ENCODE measurements at places on chromosomes 12 and 14.

- no peak for DNase-seq
These were observed 154.4 kb upstream of the GARIN6 start for GRCh38 chr12:99493197-99493596.

- no peak for DNase-seq
These were observed 308.8 kb downstream of the EGLN3 start for GRCh38 chr14:33642080-33642479.

DNA sequence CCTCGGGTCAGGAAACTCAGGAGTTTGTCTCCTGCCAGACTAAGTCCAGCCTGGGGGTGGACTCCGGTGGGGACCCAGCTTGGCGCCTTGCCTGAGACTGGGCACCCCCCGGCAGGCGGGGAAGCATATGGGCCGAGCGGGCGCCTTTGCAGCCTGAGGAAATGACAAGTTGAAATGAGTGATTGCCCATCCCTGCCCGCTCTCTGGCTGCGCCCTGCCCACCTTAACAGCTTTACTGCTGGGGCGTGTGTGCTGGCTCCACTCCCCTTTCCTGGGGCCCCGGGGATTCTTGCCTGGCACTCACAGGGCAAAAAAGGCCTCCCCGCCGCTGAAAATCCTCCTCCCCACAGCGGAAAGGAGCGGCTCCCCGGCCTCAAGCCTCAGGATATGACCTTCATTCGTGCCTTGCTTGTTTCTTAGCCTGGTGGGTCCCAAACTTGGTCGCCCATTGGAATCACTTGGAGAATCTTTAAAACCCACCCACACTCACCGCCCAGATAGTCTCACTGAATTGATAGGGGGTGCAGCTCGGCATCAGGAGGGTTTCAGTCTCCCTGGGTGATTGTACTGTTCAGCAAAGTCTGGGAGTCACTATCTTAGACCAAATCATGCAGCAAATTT, 1.5 kb downstream of the RFLNA start:
- DNase-seq = no peak

- DNase-seq = no peak
These were observed 5.5 kb downstream of the KRT80 start for GRCh38 chr12:52186118-52186840.

GRCh38 chr12:70691018-70691672, 53.9 kb upstream of the PTPRB start:
- DNase-seq = no peak

GRCh38 chr12:128794661-128795529, 28.9 kb downstream of the SLC15A4 start:
- DNase-seq = peak; percentile 53

DNA sequence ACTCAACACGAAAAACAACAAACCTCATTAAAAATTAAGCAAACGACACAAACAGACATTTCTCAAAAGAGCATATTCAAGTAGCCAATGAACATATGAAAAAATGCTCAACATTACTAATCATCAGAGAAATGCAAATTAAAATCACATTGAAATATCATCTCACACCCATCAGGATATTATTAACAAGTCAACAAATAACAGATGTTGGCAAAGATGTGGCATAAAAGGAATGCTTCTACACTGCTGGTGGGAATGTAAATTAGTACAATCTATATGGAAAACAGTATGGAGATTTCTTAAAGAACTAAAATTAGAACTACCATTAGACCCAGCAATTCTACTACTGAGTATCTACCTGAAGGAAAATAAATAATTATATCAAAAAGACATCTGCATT, 182.2 kb downstream of the KITLG start:
- DNase-seq = no peak

DNA sequence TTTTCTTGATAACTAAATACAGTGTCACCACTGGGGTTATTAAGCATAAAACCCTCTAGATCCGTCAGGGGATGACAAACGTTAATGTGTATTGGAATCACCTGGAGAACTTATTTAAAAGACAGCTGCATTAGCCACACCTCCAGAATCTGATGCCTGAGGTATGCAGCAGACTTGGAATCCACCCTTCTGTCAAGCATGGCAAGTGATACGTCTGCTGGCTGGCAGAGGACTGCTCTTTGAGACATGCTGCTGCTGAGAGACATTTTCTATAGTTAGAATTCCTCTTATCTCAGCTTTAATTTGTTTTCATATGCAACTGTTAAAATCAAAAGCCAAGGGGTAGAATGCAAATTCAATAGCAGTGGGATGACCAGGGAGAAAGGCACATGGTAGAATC, 496.3 kb downstream of the NELL2 start:
- no peak for DNase-seq

DNA sequence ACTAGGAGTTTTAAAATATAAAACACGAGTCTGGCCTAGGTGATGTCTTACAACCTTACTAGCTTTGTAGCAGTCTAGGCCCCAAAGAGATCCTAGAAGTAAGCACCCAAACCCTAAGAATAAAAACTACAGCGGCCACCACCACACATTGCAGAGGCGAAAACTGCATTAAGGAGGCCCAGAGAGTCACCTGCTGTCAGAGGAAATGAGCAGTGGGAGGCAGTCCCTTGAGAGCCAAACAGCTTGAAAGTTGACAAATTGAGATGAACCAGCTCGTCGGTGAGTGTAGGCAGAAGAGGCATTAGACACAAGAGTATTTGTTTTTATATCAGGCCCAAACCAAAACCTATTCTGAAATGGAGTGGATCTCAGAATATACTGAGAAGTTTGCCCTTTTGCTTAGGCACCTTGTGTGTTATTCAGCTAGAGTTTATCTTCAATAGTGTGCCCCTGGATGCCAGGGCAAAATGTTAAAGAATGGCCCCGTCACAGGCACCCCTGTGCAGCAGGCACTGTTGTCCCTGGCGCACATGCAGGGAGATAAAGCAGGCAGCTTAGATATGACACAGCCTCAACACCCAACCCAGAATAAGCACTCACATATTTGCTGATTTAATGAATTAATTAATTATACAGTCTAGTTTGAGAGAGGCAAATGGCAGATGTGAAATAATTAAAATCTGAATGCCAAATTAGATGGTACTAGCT, 56.7 kb downstream of the TTC7B start:
- peak; percentile 46 for DNase-seq

GRCh38 chr12:115944837-115945490, 332.5 kb downstream of the MED13L start:
- no peak for DNase-seq

- DNase-seq = no peak
These were observed 4.1 kb upstream of the FIGNL2 start for GRCh38 chr12:51852404-51853137.

- DNase-seq = no peak
These were observed 11.6 kb upstream of the NEK9 start for GRCh38 chr14:75138492-75138891.

DNA sequence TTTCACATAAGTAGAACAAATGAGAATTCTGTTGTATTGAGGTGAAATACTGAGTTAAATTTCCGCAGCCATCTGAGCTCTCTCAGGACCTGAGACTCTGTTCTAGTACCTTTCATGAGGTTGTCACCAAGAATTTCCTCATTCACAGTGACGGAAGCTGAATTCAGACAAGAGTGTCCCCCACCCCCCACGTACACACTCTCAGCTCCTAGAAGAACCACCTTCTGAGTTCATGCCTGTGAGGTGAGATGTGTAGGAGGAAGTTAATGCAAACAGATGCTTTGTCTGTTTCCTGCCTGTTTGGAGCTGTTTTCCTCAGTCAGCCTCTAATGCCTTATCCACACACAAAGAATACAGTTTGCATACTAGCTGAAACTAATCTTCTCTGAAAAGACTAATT, 18.2 kb downstream of the BICDL1 start:
- DNase-seq = no peak

- no peak for DNase-seq
These were observed 2.9 kb upstream of the CMAS start for GRCh38 chr12:22042976-22043669.

GRCh38 chr12:92363295-92364146, 217.9 kb upstream of the BTG1 start:
- DNase-seq = peak; percentile 53

- no peak for DNase-seq
These were observed 59.5 kb upstream of the GTF2A1 start for GRCh38 chr14:81280136-81280791.

DNA sequence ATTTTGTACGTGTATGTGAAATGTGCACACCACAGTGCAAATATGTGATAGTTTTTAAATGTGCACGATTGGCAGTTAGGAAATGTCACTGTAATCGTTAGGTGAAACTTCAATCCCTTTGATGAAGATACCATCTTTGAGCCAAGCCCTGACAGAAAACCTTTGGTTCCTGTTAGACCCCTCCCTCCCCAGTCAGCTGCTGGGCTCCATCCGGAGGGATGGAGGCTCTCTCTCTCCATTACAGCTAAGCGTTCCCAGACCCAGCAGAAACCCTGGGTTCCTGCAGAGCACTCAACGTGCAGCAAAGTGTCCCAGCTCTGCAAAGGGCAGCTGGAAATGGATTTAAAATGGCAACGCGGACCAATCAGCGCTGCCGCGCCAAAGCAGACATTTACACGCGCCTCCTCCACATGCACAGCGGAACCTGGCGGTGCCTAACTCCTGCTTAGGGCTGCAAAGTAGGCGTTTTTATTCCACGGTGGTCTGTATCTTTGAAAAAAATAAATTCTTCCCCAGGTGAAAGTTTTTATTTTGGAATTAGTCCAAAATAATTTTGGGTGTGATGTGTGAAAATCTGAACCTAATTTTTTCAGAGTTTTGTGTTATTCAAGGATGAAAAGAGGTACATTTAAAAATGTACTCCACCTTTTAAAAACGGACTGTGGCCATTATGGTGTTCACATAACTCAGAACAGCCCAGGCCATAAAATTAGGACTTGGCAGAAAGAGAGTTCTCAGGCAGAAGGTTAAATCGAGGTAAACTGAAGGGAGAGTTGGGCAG, 1.4 kb upstream of the HMGA2 start:
- DNase-seq = no peak

DNA sequence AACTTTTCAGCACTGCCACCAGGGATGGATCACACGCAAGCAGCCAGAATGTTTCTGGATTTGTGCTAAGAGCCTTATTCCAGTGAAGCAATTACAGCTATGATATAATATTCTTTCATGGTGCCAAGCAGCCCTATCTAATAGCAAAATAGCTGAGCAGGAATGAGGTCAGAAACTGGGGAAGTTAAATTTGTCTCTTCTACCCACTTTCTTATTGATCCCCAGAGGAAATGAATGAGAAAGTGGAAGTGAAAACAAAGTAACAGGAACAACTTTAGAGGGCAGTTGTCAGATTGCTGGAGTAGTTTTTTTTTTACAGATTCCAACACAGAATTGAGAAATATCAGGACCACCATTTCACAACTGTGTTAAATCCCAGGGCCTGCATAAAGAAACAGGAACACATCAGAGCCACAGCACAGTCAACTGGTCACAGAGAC, 44.8 kb downstream of the GCH1 start:
- no peak for DNase-seq

DNA sequence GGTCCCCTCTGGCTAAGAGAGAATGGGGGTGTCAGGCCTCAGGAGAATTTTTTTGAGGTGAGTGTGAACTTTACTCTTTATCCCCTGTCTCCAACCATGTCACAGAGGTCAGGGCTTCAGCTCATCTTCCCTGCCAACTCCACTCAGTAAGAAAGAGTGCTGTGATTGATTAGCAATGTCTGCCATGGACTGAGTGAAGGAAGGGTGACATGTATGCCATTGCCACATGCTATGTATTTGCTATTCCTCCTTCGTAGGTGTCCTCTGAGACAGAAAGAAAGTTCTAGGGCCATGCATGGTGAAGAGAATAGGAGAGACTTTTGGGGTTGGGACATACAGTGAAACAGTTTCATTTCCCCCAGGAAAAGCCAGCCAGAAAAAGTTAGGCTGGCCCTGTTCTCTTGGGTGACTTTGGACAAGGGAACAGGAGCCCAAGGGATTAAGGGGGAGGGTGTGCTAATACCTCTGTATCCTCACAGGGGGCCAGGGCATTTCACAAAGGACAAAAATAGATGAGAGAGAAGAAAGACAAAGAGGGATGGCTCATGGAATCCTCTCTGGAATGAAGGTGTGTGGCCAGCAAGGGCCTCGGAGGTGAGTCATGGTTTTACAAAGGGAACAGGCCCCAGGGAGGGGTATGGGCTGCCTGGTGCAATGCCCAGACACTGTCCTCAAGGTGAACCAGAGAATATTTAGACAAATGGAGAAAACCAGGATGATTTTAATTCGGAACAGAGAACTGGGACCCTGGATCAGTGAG, 13.9 kb upstream of the MYL2 start:
- no peak for DNase-seq

DNA sequence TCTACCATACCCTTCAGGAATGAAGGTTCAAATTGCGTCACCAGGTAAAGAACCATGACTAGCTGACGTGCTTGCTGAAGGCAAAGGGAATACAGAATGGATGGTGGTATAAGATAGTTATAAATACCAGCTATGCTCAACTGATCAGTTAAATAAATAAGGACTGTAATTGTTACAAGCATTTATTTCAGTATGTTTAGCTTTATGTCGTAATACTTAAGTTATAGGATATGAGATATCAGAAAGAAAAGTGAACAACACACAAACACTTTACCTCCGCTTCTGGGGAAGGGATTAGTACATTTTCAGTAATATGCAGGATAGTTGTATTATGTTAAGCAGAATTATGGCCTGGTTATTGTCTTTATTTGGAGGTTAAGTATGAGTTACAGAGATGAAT, 416.1 kb downstream of the BTG1 start:
- DNase-seq = no peak

GRCh38 chr14:84272290-84272721, 1257.6 kb upstream of the FLRT2 start:
- DNase-seq = no peak

GRCh38 chr12:50296554-50296953, 13.2 kb upstream of the LIMA1 start:
- DNase-seq = no peak

- DNase-seq = no peak
These were observed 121.2 kb downstream of the SLC6A15 start for GRCh38 chr12:84791444-84791843.

DNA sequence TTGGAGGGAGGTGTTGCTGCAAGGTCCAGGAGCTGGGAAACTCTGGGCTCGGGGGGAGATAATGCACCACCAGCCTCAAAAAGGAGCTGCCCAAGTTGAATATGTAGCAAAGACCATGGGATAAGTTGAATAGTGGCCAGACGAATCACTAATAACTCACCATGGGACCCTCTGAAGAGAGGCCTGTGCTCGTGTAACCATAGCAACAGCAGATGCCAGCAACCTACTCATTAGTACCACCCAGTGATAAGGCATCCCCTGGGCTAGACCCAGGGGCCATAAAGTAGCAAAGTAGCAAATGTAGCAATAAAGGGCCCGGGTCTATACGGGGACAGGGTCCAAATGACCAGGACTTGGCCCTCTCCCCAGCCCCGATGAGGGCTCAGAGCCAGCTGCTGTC, 328.0 kb downstream of the DPF3 start:
- DNase-seq = no peak

- no peak for DNase-seq
These were observed 85.8 kb downstream of the TMTC3 start for GRCh38 chr12:88227871-88228270.

All from stimulated activated effector memory CD8-positive, alpha-beta T cell treated with anti-CD3 and anti-CD28 coated beads, Interleukin-12 subunit alpha, Interleukin-12 subunit beta, amount 100 ng/mL, for 72 hours (primary cell).